ENCODE measurements at places on chromosomes 12 and 14.

DNA sequence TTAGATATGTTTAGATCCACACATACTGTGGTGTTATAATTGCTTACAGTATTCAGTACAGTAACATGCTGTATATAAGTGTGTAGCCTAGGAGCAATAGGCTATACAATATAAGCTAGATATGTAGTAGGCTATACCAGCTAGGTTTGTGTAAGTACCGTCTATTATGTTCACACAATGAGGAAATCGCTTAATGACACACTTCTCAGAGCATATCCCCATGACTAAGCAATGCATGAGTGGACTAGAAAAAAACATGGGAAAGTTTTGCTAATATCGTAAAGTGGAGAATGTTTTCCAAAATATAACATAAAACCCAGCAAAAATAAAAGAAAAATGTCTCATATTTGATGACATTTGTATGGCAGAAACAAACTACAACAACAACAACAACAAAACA is 27.3 kb downstream of the AKAP3 start:
- no peak for DNase-seq

GRCh38 chr12:71107936-71108335 is 49.9 kb downstream of the TSPAN8 start:
- DNase-seq = no peak

DNA sequence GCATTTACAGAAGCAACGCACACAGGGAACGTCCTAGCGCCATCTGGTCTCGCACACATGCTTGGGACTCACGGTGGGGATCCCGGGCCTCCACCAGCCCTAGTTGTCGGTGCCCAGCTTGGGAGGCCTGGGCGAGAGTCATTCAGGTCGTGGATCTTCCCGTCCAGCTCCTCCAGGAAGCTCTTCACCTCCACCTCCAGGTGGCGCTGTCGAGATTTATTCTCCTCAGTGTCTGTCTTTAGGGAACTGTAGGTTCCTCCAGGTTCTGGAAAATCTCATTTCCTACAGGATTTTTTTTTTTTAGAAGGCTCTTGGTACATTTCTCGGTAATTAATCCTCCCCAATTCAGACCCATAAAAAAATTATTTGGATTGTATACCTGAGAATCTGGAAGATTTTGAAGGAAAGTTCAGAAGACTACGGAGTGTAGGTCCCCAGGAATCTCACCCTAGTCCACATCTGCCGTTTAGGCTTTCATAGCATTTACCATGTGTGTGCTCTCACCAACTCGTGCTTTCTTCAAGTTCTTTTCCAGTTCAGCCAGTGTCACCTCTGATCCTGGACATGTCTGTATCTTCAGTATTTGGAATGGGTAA is 910.0 kb downstream of the TMEM121 start:
- DNase-seq = peak; percentile 67

- no peak for DNase-seq
Measured at GRCh38 chr14:58875613-58876012, 237.9 kb downstream of the DACT1 start.

DNA sequence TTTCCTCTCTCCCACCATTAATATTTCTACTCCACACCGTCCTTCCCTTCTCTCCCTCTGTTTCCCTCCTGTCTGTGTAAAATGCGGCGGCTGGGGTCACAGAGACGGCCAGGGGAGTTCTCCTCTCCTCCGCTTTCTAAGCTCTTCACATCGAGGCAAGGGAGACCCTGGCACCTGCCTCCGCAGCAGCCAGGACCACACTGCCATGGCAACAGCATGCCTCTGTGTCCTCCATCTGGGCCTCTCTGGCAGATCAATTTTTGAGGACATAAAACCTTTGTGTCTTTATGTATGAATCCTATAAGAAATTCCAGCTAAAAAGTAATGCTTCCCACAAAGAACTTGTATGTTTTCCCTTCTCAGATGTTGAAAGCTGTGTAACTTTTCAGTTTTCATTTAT is 41.4 kb downstream of the DYRK4 start:
- DNase-seq = no peak

GRCh38 chr12:24728366-24728765 is 220.5 kb downstream of the BCAT1 start:
- DNase-seq = peak; percentile 72

- DNase-seq = no peak
Measured at GRCh38 chr12:65466911-65467310, 188.4 kb downstream of the MSRB3 start.

DNA sequence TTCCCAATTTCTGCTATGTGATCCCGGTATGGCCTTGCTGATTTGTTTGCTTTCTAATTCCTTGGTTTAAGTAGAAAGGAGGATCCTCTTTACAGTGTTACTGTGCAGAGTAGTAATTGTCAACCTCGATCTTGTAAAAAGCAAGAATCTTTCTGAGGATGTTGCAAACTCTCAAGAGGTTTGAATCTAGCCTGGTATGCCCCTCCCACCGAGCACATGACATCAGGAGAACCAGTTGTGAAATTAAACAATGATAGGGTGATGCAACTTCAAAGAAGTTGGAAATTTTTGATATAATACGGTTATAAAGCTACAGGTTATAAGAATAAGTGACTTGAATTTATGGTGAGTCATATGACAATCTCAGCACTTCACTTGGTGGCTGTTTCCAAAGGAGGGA is 35.0 kb upstream of the FUT8 start:
- peak; percentile 17 for DNase-seq

DNA sequence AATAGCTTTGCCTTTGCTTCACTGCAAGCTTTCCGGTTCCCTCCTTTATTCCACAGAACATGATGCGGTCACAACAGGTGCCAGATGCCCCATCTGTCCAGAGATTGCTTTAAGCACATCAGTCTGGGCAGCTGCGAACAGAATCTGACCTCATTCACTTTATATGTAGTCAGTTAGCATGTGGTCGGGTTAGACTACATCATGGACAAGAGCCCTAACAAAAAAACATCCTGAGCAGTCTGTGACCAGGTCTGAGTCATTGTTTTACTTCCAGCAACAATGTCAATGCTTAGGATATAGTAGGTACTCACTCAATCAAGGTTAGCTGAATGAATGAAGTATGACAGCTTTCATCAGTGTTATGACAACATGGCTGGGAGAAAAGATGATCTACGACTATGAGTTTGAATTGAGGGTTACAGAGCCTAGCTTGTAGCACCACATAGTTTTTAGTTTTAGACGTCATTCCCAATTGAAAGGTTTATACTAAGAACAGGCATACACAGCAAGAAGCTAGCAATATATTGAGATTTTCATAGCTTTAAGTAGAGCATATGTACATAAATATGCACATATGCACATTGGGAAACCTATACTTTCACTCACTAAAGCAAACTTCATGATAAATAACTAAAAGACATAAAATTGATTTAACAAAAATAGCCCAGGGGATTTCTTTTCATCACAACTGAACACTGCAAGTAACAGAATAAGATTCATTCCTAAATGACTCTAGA is 64.2 kb upstream of the TMCC3 start:
- no peak for DNase-seq

DNA sequence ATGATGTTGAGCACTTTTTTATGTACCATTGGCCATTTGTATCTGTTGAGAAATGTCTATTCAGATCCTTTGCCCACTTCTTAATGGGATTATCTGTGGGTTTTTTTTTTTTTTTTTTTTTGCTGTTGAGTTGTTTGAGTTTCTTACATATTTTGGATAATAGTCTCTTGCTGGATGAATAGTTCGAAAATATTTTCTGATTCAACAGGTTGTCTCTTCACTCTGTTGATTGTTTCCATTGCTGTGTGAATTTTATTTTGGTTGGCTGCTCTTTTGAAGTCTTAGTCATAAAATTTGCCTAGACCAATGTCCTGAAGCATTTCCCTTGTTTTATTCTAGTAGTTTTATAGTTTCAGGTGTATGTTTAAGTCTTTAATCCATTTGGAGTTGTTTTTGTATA is 64.5 kb downstream of the CAND1 start:
- no peak for DNase-seq
